ENCODE measurements at places on chromosomes 1 and 21.

DNA sequence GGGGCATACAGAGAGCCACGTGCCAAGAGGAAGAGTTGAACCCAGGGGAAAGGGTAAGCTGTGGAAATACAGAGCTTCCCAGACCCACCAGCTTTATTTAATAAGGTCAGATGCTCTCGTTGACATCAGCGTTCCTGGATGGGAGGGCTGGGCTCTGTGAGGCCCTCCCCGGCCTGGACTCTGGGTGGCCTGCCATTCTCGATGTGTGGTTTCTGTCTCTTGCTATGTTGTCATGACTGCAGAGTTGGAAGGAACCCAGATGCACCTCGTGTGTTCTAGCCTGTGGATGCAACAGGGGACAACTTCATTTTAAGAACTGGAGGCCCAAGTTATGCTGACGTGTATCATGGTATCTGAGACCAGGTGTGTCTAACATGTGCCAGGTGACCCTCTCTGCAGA, 101.7 kb downstream of the PCBP3 start:
- no peak for DNase-seq

GRCh38 chr1:203202431-203203245, 16.1 kb upstream of the CHI3L1 start:
- no peak for DNase-seq

DNA sequence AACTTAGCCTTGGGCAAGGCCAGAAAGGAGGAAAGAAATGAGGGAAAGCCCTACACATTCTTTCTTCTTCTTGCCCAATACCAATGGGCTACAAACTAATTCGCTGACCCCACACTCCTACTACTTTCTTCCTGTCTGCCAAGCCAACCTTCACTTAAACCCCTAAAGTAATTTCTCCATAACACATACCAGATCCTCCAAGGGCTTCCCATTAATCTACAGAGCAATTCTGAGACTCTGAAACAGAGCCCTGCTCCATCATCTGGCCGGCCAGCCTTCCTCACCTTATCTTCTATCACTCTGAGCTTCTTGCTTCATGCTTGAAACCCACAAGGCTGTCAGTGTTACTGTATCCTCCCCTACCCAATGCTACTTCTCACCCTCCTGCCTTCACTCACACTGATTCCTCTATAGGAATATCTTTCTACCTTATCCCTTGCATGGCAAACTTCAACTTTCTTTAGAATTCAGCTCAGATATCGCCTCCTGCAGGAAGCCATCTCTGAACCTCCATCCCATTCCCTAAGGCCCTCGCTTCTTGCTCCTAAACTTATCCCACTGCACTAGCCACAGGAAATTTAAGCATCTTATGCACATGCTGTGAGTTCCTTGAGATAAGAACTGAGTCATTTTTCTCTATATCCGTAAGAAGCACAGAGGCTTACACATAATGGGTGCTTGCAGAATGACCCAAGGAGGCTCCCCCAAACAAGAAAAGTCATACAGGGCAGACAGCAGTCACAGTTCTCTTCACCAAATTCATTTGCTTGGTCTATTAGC, 81.9 kb downstream of the JAK1 start:
- no peak for DNase-seq

DNA sequence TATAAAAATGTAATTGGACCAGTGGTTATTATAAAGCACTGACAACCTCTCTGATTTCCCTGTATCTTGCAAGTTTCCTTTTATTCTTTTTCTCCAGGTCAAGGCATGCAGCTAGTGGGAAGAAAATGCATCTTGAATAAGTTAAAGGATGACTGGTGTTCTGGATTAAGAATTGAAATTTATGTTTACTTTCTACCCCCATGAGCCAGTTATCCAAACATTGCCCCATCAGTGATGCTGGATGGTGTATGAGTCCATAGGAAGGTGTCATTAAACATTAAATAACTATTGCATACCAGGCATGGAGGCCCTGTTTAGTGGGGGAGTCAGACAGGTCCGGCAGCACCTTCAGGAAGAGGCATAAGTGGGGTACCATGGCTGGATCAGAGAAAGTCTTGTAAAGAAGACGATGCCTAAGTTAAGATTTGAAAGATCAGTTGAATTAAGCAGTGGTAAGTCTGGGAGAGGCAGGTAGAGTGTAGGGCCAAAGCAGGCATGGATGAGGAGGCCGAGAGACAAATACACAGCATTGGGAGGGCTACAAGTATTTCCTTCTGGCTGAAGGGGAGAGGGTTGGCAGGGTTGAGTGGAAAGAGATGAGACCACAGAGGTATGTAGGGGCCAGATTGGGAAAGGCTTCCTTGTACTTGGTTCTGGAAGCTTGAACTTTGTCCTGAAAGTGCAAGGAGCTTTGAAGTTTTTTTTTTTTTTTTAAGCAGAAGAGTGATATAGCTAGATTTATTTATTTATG, 5.7 kb downstream of the SZRD1 start:
- DNase-seq = no peak

DNA sequence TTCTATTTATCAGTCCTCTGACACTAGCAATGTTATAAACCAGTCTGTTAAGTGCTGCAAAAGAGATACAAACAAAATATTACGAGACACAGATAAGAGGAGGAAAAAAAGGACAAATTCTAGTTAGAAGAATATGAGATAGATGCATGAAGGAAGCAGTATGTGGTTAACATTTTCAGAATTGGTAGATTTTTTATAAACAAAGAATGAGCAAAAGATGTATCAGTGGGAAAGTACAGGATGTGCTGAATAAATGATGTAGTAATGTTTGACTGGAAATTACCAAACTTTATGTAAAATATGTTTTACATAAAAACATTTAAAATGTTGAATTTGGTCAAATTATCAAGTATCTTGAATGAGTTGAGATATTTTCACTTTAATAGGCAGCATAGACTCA, 574.2 kb downstream of the NUF2 start:
- DNase-seq = no peak

GRCh38 chr21:18114810-18115209, 129.8 kb upstream of the CHODL start:
- no peak for DNase-seq

GRCh38 chr1:63969441-63969901, 195.7 kb downstream of the ROR1 start:
- DNase-seq = no peak

- DNase-seq = no peak
These were observed 43.5 kb upstream of the CD101 start for GRCh38 chr1:116958110-116958509.

DNA sequence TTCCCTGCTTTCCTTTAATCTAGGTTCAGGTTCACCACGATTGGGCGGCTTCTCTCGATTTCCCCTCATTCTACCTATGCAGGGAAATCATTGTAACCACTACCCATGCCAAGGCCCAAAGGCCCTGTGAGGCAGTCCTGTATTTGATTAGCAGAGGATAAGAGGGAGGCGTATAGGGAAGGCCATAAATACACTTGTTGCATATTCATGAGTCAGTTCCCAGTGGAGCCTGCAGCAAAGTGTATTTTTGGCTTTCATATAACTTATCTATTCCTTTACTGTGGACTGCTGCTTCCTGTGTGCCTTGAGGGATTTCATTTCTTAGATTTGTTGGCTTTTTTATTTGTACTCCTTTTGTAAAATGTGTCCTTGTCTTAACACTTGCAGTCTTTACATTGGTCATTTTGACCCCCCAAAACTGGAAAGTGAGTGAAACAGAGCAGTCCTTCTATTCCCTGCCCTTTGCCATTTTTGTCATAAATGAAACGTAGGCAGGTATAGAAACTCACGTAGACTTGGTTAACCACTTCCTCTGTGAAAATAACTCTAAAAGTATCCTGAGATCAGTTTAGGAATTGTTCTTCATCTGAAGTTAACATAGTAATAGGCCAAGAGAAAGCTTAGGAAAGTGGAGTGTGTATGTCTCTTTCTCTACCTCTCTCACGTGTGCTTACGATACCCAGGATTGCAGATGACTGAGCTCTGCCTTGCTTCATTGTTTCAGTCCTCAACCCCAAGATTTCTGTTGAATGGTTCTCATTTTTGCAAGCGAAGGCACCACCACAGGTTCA, 19.6 kb upstream of the KCNQ4 start:
- no peak for DNase-seq

DNA sequence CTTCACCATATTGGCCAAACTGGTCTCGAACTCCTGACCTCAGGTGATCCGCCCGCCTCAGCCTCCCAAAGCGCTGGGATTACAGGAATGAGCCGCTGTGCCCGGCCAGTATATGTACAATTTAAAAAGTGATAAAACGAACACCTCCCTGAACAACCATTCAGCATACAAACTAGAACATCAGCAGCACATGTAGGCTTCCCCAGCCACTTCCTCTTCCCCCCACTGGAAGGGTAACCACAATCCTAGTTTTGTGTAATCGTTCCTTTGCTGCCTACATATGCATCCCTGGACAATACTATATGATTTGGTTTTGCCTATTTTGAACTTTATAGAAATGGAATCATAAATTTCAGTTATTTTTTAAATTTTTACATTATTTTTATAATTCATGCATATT, 60.4 kb downstream of the DESI2 start:
- DNase-seq = no peak

- no peak for DNase-seq
These were observed 28.8 kb upstream of the PPP2R5A start for GRCh38 chr1:212256369-212256768.
